ENCODE measurements at places on chromosomes 13 and 19.

DNA sequence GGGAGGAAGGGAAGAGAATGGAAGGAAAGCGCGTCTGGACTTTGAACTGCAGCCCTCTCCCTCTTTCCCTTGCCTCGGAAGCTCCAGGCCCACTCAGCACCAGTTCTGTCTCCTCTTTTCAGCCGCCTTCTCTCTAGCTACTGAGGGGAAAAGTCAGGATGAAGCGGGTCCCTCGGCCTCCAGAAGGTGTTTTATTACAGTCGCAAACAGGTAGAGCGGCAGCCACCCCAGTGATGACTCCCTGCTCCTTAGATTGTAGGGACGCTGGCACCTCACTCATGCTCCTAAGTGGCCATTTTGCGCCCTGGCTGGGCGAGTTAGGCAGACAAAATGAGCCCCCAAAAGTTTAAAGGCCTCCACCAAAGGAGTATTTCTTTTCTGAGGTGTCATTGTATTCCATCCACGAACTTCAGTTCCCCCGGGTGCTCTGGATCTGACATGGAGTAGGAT lies 954 bp upstream of the STK24 start:
- DNase-seq = no peak

- DNase-seq = no peak
These were observed 47.9 kb downstream of the DCT start for GRCh38 chr13:94431574-94431973.

- no peak for DNase-seq
These were observed 864.1 kb downstream of the DIAPH3 start for GRCh38 chr13:59299584-59299983.

DNA sequence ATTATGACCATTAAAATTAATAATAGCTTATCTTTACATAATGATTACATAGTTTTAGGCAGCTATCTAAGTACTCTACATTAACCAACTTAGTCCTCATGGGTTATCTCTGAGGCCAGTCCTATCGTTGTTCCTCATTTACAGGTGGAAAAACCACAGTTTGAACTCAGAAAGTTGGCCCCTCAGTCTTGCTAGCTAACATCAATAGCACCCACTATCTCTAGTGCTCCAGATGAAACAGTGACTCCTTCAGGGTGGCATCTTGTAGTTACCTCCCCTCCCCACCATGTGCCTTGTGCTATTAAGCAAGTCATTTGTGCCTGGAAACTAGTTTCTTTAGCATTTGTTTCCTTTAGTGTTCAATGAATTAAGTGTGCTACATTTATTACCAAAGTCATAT lies 1086.7 kb downstream of the EFNB2 start:
- no peak for DNase-seq

DNA sequence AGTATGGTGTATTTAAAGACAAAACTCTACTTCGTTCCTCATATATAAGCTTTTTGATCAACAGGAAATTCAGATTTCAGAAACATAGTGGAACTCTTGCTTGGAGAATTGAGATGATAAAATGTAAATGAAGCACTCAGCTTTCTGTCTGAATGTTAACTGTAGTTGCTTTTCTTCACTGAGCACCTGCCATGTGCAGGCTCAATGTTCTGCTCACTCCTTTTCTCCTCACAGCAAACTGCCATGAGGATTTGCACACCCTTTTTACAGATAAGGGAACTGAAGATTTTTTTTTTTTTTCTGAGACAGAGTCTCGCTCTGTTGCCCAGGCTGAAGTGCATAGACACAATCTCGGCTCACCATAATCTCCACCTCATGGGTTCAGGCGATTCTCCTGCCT lies 28.0 kb upstream of the FOXO1 start:
- no peak for DNase-seq

GRCh38 chr19:57465680-57466381 lies 8.9 kb upstream of the VN1R1 start:
- DNase-seq = peak; percentile 53

GRCh38 chr13:79307866-79308298 lies 98.2 kb downstream of the RBM26 start:
- no peak for DNase-seq

- no peak for DNase-seq
These were observed 30.2 kb downstream of the CRTC1 start for GRCh38 chr19:18713550-18714117.

- DNase-seq = peak; percentile 13
These were observed 43.8 kb downstream of the DCT start for GRCh38 chr13:94435604-94436226.

DNA sequence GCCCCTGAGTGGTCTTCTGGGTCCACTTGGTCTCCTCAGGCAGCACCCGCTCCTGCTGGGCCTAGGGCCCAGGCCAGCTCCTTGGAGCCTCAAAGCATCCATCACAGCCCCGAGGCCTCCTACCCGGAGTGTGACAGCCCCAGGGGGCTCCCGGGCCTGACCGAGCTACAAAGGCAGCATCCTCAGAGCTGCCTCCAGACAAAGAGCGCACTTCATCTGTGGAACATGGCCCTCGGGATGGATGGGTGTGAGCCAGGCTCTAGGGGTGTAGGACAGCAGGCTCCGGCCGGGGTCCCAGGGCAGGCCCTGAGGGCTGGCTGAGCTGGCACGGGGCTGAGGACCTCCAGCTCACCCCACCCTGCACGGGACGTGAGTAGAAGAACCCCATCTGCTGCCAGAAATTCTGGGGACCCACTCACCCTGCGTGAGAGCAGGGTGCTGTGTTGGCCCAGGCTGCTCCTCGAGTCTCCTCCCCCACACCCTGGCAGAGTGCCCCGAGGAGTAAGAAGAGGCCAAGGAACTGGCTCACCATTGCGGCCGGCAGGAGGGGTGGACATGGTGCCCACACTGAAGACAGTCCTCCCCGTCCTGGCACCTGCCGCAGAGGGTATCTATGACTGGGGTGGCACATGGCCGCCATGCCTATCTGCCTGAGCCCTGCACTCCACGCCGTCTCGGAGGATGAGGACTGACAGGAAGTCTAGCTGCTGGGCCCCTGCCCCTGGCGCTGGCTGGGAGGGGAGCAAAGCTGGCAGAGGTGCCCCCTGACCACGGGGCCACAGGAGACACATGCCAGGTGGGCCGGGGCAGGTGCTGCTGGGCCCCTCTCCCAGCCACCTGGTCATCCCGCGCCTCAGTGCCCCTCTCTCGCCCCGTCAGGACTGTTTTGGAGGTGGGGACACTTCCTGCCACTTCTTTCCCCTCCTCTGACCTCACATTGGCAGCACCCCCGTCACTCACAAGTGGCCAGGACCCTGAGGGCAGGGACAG lies 22.3 kb downstream of the CEBPG start:
- no peak for DNase-seq

DNA sequence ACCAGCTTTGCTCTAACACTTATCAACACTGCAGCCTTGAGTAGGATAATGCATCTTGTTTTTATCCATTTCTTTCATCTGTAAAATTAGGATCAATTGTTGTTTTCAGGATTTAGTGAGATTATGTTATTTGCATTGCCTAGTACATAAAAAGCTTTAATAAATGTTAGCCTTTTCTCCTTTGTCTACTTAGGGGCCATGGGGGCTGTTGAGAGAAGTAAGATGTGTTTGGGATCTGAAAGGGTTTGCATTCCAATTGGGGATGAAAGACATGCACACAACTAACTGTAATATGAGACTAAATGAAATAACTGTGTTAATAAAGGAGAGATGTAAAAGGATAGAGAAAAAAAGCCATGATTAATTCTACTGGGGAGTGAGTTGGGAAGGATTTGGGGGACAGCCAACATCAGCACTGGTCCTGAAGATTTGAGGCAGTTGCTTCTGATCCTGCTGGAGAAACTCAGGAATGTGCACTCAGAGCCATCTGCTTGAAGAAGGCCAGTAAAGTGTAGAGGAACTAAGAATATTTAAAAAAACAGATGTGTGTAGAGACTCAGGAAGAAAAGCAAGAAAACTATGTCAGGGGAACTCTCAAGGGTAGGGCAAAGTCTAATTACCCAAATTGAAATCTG lies 236.3 kb downstream of the OLFM4 start:
- no peak for DNase-seq

GRCh38 chr13:21348488-21349120 lies 110.5 kb downstream of the ZDHHC20 start:
- DNase-seq = no peak

- no peak for DNase-seq
These were observed 100.0 kb downstream of the GADD45B start for GRCh38 chr19:2575734-2576481.

Data from inflammatory macrophage (primary cell).